ENCODE measurements at places on chromosomes 13 and 19.

DNA sequence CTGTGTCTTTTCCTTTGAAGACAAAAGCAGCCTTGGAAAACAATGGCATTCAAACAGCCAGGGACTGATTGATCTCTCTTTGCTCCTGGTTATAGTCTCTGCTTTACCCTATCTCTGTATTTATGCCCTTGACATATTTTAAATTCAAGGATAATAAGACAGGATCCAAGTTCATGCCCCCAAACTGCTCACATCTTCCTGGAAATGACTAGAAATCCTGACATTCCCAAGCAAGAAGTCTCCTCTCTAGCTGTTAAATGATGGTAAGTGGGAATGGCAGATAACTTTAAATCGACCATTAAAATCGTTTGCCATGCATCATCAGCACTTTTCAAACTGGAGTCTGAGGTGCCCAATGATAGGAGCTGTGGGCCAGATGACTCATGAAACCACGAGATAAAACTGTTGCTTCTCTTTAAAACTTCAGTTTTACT is 435.6 kb downstream of the FOXO1 start:
- no peak for DNase-seq

- no peak for DNase-seq
Measured at GRCh38 chr13:94033098-94033497, 446.4 kb downstream of the DCT start.

- DNase-seq: no peak
Measured at GRCh38 chr13:108268466-108269112, 929 bp upstream of the TNFSF13B start.

DNA sequence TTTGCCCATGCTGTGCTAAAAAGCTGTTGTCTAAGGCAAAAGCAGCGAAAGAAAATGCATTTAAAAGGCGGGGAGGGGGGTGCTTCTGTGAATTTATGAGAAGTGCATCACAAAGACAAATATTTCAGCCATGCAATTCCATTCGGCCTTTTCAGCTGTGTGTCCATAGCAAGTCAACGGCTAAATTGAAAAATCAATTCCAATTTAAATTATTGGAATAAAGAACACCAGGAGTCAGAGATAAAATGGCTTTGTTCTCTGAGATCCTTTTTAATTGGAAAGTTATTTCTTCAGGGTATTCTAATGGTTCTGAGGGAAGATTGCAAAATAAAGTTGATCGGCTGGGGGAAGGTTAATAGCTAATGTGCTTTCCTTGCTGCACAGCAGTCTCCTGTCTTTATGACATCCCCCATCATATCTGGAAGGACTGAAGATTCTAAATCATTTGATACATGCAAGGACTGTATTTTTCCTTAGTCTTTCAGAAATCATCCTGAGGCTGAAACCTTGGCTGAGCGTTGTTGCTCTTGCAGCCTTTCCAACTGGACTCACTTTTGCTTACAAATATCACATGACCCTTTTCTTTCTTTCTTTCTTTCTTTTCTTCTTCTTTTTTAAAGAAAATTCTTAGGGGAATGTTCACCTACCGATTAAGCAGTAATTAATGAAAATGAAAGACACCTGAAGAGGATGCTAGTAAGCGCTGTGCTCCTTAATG is 647.1 kb downstream of the DACH1 start:
- no peak for DNase-seq

DNA sequence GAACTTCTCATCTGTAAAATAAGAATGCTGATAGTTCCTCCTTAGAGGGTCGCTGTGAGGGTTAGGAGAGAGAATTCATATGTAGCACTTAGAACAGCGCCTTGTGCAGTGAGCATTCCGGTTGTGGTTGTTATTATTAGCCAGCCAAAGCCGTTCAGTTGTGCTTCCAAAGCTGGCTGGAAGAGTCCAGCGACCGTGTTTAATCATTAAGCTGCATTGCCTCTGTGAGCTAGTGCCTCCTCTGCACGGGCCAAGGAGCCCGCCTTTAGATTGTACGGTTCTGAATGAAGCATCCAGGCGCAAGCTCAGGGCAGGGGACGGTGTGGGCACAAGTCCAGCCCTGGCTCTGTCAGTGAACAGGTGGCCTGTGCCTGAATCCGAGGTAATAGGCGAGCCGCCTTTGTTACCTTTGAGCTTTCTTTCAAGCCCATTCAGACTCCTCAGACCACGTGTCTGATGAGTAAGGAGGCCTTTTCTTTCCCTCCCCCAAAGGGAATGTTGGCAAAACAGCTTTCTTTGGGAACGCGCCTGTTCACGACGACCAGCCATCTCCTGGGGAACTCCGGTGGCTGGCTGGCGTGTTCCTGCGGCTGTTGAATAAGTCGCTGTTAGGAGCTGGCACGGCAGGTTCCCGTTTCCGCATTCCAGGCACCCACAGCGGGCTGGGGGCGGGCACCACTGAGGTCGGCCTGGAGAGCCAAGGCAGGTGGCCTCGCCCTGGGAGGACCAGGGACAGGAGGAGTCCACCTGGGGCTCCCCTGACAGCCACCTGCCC is 25.1 kb downstream of the SIPA1L3 start:
- DNase-seq: peak; percentile 76

GRCh38 chr19:5957170-5957569 is 20.8 kb downstream of the RANBP3 start:
- peak; percentile 11 for DNase-seq

GRCh38 chr19:44570984-44571684 is 41.7 kb upstream of the CEACAM20 start:
- DNase-seq: no peak

DNA sequence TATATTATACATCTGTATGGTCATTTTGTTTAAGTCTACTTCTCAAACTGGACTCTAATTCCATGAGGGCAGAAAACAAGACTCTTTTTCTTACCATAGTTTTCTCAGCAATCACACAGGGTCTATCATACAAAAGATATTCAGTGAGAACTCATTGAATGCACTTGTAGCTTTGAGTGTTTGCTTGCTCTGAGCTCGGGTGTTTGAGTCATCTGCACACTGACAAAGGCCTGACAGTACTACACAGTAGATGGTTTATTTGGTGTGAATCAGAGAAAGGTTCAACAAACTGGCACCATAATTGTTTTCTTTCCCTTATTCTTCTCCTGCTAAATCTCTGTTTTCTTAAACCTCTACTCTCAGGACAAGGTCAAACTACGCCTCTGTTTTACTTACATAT is 586.4 kb downstream of the LMO7 start:
- no peak for DNase-seq

DNA sequence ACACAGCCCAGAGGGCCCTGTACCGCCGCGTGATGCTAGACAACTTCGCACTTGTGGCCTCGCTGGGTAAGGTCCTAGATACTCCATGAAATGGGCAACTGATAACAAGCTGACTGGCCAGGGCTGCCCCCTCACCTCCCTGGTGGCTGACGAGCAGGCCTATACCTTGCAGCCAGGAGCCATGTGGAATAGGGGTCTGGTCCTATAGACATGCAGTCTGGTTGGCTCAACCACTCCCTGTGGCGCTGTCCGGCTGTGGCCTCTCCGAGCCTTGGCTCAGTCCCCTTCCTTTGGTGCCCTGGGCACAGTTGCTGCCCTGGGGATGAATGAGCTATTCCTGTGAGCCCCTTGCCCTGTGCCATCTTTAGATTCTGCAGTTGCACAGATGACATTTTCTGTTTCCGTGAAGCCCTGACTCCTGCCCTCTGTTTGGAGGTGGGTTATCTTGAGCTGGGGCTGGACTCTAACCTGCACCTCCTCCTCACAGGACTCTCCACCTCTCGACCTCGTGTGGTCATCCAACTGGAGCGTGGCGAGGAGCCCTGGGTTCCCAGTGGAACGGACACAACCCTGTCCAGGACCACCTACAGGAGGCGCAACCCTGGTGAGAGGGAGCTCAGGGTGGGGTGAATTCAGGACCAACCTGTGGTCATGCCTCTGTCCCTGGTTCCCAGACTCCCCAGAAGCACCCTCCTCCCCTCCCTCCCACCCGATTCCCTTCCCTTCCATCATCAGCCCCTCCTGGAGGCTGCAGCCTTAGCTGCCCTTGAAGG is 2.5 kb downstream of the ZNF324 start:
- DNase-seq: no peak

DNA sequence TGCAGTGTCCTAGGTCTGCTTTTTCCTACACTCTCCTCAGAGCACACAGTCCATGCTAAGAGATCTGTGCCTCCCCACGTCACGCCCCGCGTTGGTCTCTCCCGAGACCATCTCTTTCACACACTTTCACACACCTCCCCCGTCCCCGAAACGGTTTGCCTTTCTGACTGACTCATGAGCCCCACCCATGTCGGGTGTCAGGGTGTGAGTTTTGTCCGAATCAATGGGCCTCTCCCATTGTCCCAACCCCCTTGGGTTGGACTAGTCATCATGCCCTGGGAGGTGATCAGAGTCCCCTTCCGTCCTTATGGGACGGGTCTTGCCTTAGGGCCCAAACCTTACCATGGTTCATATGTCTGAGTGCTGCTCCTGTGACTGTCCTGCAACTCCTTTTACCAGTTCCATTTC is 214.0 kb upstream of the HTR2A start:
- no peak for DNase-seq

DNA sequence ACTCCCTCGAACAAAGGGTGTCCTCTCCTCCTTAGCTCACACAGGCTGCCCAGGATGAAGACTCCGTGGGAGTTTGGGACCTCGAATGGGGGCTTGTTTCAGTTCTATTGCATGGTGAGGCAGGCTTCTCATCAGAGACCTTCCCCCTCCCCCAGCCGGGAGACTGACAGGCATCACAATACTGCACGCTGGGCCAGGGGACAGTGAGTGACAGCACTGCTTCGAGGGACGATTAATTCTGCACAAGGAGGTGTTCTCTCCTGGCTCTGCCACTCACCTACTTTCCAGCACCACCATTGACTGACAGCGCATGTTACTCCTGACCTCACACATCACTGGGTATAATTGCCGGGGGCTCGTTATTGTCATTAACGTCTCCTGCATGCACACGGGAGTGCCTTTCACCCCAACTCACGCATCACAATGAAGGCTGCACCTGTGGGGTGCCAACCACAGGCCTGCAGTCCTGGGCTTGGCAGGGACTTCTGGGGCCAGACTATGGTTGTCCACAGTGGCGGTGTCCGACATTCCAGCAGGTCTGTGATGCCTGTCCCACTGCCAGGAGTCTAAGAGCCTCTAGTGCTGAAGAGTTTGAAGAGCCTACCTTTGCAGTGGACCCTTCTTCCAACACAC is 412.2 kb upstream of the TSHZ3 start:
- no peak for DNase-seq

- no peak for DNase-seq
Measured at GRCh38 chr13:106466691-106467426, 68.6 kb downstream of the EFNB2 start.
